ENCODE measurements at places on chromosomes 1 and 21.

GRCh38 chr1:206676499-206676898 lies 8.2 kb upstream of the MAPKAPK2 start:
- no peak for ATAC-seq

DNA sequence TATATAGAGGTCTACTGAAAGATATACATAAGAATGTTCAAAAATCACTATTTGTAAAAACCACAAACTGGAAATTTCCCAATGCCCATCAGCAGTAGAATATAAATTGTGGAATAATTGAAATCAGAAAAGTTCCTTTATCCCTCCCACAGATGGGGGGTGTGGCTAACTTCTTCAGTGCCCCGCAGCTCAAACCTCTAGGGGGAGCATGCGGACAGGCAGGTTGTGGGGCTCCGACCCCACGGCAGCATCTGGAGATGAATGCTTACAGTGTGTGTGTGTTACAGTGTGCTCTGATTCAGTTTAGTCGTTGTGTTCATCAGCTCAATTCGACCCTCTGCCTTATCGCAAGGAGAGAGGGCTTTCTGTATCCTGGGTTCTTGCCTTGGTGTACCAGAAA lies 262.1 kb upstream of the LRRC7 start:
- no peak for ATAC-seq

DNA sequence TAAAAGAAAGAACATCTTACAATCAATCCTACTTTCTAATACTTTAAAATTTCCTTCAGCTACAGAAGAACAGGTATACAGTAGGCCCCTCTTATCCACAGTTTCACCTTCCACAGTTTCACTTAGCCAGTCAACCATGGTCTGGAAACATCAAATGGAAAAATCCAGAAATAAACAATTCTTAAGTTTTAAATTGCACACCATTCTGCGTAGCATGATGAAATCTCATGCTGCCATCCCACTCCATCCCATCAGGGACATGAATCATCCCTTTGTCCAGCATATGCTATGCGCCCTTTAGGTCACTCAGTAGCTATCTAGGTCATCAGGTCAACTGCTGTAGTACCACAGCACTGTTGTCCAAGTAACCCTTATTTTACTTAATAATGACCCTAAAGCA lies 67.7 kb downstream of the HSF2BP start:
- ATAC-seq: no peak

DNA sequence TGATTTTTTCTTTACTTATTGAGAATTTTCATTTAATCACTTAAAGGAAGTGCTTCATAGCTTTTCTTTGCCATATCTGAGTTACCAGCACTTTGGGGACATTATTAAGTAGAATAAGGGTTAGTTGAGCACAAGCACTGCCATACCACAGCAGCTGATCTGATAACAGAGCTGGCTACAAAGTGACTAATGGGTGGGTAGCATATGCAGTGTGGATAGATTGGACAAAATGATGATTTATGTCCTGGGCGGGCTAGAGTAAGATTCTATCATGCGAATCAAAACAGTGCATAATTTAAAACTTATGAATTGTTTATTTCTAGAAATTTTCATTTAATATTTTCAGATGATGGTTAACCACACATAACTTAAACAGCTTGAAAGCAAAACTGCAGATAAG lies 102.2 kb upstream of the SNX7 start:
- no peak for ATAC-seq

- ATAC-seq: no peak
Observed at GRCh38 chr1:224919508-224919907, 10.0 kb upstream of the DNAH14 start.

DNA sequence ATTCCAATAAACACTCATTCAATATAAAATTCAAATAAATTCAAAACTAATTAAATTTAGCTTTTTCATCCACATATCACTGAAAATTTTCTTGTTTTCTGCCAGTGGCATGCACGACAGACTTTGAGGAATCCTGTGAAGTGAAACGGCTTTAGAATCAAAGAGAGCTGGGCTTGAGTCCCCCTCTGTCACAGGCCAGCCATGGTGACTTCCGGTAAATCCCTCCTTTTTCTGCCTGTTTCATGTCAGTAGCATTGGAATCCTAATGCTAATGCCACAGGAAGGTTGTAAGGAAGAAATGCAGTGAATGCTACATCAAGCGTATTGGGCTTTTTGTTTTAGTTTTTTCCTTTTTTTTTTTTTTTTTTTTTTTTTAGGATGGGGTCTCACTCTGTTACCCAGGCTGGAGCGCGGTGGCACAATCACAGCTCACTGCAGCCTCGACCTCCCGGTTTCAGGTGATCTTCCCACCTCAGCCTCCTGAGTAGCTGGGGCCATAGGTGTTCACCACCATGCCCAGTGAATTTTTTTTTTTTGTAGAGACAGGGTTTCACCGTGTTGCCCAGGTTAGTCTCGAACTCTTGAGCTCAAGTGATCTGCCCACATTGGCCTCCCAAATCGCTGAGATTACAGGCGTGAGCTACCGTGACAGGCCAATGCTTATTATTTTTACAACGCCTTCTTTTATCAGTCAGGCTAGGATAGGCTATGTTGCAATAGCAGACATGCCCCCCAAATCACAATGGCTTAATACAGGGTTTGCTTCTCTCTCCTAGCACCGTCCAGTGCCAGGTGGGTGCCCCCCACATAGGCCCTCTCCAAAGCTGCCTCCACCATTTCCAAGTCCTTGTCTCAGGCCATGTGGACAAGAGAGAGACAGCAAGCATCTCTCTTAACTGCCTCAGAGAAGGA lies 3.6 kb upstream of the MATN1 start:
- ATAC-seq: no peak

- ATAC-seq: no peak
Observed at GRCh38 chr1:162110910-162111309, 41.4 kb downstream of the NOS1AP start.

DNA sequence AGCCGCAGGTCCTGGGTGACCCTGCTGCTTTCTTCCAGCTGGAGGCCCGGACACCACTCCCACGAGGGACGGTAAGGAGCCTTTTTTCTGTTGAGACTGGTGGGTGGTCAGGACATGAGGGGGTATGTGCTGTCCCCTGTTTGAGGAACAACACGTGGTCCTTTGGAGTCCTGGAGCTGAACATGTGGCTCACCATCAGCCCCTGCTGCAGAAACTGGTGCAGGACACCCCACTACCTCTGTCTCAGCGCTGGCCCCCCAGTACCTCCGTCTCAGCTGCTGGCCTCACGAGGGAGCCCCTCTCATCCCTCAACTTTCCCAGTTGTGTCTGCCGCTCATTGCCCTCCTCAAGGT lies 34.7 kb downstream of the SLC19A1 start:
- no peak for ATAC-seq

DNA sequence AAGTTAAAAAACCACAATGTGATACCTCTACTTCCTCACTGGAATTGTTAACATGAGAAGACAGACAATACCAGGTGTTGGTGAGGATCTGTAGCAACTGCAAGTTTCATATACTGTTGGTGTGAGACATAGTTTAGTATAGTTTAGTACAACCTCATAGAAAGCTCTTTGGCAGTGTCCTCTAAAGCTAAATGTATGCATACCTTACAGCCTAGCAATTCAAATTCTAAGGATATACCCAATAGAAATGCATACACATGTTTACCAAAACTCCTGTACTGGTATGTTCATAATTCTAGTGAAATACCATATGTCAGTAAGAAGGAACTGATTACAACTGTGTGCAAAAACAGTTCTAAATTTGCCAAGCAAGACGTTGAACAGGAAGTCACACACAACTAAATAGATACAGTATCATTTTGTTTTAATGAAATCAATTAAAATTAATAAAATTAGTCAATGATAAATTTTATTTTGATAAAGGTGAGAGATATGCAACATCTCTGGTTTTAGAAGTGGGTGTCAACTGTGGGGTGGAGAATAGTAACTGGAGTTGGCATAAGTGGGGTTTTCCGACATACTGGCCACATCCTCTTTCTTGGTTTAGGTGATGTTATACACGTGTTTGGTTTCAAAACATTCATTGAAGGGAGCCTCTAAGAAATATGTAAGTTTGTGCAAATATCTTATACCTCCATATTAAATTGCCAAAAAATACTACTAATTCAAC lies 450.7 kb downstream of the PTPRC start:
- ATAC-seq: peak; percentile 91

GRCh38 chr1:218693599-218693998 lies 348.5 kb downstream of the TGFB2 start:
- ATAC-seq: no peak

- no peak for ATAC-seq
Observed at GRCh38 chr1:116024626-116025025, 48.3 kb downstream of the SLC22A15 start.
